ENCODE measurements at places on chromosomes 7 and 10.
A peak's percentile ranks its signal among the peaks of the same experiment; 100 is the strongest.

GRCh38 chr7:100888988-100889750 lies at the start of gene UFSP1:
UFSP1 (minus strand) TSS chr7:100889715; CDS start chr7:100889271, 444 bp downstream.
- no peak for DNase-seq

GRCh38 chr10:92231196-92231595 lies 59.7 kb downstream of the CPEB3 start:
- no peak for DNase-seq

- DNase-seq, result no peak
Measured at GRCh38 chr7:35571611-35572240, 123.2 kb downstream of the HERPUD2 start.

GRCh38 chr7:75884476-75884875 lies 5.6 kb downstream of the RHBDD2 start:
- DNase-seq, result no peak

- no peak for DNase-seq
Measured at GRCh38 chr7:42024537-42024936, 212.5 kb downstream of the GLI3 start.

- DNase-seq, result no peak
Measured at GRCh38 chr10:57338823-57339558, 928.7 kb downstream of the IPMK start.

DNA sequence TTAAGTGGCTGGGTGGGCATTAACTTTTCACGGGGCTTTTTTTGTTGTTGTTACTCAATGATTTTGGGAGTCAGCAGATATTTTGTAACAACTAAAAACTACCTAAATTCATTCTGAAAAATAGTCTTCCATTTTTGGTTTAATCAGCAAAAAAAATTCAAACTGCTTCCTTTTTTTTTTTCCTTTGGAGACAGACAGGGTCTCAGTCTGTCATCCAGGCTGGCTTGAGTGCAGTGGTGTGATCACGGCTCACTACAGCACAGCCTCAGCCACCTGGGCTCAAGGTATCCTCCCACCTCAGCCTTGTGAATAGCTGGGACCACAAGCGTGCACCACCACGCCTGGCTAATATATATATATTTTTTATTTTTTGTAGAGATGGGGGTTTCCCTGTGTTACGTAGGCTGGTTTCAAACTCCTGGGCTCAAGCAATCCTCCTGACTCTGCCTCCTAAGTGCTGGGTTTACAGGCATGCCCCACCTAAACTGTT lies 36.5 kb downstream of the SKIDA1 start:
- no peak for DNase-seq

- no peak for DNase-seq
Measured at GRCh38 chr10:3215153-3215775, 42.7 kb upstream of the PITRM1 start.

DNA sequence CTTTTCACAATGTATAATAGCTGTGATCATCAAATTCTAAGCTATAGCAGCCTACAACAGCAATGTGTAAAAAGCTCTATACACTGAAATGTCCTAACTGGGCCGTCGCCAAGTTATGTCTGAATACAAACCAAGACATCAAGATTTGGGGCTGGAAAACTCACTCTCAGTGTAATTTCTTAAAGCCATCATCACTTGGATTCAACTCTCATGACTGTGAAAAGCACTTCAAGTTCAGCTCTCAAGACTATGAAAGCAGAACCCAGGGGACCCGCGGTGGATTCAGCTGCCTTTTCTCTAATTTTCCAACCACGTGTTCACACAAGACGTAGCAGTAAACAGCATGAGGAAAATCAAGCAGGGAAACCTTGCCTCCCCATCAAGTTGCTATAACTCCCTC lies 15.8 kb upstream of the ZNRF2 start:
- no peak for DNase-seq

GRCh38 chr10:60147576-60148265 lies 241.4 kb upstream of the CCDC6 start:
- DNase-seq, result no peak

- DNase-seq, result no peak
Measured at GRCh38 chr7:28818996-28819395, 139.1 kb downstream of the TRIL start.

DNA sequence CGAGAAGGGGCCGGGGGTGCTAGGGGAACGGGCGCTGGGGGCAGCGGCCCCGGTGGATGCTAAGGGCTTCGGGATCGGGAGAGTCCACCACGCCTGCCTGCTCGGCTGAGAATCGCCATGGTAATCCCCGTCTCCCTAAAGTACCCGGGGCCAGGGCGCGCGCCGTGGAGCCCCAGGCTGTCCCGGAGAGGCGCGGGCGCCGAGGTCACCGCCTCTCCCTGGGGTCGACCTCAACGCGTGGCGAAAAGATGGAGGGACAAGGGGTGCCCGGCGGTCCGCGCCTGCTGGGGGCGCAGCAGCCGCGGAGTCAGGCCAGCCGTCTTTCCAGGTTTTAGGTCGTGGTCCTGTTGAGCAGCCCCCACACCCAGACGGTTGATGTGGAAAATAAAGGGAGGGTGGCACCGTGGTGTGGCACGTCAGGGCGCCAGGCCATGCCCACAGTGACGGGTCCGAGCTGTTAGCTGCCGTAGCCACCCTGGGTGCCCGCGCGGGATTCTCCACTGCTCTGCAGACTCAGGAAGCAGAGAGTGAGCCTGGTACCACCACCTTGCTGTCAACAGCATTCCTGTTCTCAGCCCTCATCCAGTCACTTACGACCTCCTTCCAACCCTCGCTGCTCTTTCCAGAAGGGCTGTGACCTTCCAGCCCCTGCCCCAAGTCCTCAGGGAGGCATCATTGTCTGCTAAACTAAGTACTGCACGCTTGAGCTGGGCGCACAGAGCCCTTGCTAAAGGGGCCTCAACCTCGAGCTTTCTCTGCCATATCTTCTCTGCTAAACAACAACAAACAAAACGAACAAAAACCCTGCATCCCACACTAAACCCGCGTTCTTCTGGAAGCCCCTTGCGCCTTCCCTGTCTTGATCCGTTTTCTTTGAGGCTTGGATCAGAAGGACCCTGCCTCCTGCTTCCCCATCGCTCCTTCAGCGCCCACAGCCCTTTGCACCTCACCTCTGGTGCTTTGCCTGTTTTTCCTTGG lies 666 bp downstream of the SMKR1 start:
- DNase-seq, result no peak

GRCh38 chr7:116403265-116403664 lies 96.3 kb upstream of the CAV2 start:
- no peak for DNase-seq

- no peak for DNase-seq
Measured at GRCh38 chr7:16015981-16016380, 329.5 kb upstream of the MEOX2 start.

- no peak for DNase-seq
Measured at GRCh38 chr10:52479567-52479966, 165.5 kb downstream of the DKK1 start.

DNA sequence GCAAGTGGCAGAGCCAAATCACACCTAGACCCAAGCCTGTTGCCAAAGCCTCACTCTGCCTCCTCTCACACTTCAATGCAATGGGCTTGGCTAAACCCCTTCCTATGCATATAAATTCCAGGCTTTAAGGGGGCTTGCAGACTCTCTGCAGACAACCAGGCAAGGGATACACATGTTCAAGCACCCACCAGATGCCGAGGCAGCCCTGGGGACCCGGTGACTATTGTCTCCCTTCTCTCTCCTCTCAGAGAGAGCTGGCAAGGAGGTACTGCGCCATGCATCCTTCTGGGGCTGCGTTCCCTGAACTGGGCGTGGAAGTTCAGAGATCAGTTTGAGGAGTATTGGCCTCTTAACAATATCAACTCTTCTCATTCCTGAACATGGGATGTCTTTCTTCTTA lies 131.2 kb downstream of the ARHGAP22 start:
- DNase-seq, result peak; percentile 26

GRCh38 chr7:106356-106755 lies 86.0 kb upstream of the FAM20C start:
- DNase-seq, result no peak

DNA sequence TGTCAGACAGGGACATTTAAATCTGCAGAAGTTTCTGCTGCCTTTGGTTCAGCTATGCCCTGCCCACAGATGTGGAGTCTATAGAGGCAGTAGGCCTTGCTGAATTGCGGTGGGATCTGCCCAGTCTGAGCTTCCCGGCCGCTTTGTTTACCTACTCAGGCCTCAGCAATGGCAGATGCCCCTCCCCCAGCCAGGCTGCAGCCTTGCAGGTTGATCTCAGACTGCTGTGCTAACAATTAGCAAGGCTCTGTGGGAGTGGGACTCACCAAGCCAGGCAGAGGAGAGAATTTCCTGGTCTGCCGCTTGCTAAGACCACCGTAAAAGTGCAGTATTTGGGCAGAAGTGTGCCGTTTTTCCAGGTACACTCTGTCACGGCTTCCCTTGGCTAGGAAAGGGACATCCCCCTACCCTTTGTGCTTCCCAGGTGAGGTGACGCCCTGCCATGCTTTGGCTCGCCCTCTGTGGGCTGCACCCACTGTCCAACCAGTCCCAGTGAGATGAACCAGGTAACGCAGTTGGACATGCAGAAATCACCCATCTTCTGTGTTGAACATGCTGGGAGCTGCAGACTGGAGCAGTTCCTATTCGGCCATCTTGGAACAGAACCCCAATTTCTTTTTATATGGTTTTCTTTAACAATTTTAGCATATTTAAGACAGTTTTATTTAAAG lies 28.4 kb upstream of the VWDE start:
- DNase-seq, result no peak

DNA sequence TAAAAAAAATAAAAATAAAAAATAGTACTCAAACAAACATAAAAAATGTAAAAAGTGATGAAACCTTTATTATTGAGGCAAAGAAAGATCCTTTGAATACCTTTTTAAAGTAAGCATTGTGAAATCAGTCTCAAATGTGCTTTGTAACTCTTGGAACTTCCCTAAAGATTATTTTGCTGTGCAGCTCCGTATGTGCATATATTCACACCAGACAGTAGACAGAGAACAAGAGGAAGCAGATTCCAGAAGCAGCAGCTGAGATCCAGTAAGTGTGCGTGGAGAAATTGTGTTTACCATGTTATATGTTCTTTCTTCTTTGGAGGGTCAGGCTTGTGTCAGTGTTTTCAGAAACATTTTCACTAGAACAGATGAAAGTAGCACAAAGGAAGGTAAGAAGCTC lies 324.9 kb downstream of the AGMO start:
- DNase-seq, result no peak

- no peak for DNase-seq
Measured at GRCh38 chr10:2938869-2939268, 128.5 kb upstream of the PFKP start.

DNA sequence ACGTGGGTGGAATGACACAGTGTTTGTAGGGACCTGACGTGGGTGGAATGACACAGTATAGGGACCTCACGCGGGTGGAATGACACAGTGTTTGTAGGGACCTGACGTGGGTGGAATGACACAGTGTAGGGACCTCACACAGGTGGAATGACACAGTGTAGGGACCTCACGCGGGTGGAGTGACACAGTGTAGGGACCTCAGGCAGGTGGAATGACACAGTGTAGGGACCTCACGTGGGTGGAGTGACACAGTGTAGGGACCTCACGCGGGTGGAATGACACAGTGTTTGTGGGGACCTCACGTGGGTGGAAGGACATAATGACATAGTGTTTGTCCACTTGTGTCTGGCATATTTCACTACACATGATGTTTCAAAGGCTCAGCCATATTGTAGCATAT lies 19.3 kb downstream of the PPP2R2D start:
- DNase-seq, result no peak

- DNase-seq, result peak; percentile 68
Measured at GRCh38 chr10:33302208-33302829, 32.1 kb downstream of the NRP1 start.

- DNase-seq, result no peak
Measured at GRCh38 chr7:77753173-77753572, 45.1 kb downstream of the TMEM60 start.

DNA sequence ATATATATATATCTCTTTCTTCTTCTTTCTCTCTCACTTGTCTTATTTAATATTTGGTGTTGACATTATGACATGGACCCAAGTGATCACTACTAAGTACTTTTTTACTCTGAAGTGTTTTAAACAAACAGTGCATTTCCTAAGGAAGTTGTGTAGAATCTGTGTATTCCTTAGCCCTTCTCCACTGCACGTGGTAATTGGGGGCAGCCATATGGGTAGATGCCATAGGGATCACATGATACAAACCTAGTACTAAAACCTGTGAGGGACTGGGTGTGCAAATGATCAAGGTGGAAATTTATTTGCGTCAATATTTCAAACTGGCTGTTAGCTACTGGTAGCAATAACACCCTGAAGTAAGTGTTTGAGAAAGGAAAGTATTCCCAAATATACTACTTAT lies 25.0 kb downstream of the THSD7A start:
- DNase-seq, result no peak

GRCh38 chr10:22219308-22219707 lies 1.5 kb upstream of the EBLN1 start:
- DNase-seq, result no peak

- DNase-seq, result peak; percentile 39
Measured at GRCh38 chr7:30918676-30919075, 7.0 kb downstream of the AQP1 start.

DNA sequence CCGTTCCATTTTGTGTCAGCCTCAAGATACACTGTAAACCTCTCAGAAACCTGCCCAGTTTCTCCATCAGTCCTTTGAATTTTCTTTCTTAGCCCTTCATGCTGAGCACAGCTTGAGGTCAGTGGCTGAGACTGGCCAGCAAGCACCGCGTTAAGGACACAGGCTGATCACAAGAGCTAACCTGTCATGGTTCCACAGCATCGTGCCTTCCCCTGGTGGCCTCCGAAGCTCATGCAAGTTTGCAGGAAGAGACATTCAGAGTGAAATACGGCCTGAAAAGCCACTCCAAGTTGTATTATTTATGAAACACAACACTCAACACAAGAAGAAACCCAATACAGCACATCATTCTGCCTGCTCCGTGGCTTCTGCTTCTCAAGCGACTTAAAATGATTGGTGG lies 57.0 kb upstream of the PFKP start:
- DNase-seq, result no peak

- no peak for DNase-seq
Measured at GRCh38 chr10:79349766-79350406, 2.6 kb downstream of the PPIF start.

DNA sequence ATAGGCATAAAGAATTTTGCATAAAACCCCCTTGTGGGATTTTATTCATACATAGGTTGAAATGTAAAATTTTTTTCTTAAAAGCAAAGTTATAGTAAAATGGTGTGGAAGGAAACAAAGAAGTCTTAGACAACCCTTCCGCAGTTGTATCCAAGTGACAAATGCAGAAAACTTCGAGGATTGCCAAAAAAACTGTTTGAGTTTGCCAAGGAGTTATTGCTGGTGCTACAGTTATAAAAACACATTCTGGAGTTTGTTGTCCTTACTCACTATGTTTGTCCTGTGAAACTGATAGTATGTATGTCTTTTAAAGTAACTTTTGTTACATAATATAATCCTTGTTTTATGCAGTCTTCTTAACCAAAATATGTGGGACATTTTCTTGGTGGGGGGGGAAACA lies 120.3 kb downstream of the FOXP2 start:
- DNase-seq, result no peak

DNA sequence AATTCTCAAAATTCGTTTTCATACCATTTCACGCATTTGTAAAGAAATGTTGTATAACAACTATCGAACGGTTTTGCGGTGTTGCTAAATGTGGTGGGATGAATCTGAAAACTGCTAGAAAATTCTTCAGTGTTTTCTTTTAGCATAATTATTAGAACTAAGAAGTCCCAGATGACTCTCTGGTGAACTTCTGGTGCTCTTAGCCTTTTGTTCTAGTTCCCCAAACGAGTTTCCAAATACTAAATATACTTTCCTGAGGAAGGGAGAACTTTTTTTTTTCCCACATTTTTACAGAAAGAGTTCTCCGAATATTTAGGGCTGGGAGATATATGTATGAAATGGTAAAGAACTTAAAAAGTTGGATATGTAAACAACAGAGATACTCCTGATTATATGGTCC lies 82.5 kb downstream of the ICA1 start:
- no peak for DNase-seq

Measured in right cardiac atrium (tissue), 5 donors.